ENCODE measurements at places on chromosomes 6 and 20.

- no peak for DNase-seq
These were observed 60.3 kb downstream of the FOXC1 start for GRCh38 chr6:1669996-1670395.

GRCh38 chr6:41258196-41258493 lies 28.3 kb downstream of the TREM1 start:
- DNase-seq = no peak

DNA sequence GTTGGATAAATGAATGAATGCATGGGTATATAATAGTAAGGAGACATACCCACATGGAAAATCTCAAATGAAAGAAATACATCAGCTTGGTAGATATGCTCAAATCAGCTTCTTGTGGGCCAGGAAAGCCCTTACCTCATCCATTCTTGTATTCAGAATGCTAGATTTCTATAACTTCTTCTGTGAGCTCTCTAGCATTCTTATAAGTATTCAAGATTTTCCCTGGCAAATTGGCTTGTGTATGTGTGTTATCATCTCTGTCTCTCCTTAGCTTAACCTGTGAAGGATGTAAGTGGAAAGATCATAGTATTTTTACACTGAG lies 100.8 kb downstream of the OR2B2 start:
- DNase-seq = no peak

- no peak for DNase-seq
These were observed 58.0 kb downstream of the GINS1 start for GRCh38 chr20:25465243-25466135.

DNA sequence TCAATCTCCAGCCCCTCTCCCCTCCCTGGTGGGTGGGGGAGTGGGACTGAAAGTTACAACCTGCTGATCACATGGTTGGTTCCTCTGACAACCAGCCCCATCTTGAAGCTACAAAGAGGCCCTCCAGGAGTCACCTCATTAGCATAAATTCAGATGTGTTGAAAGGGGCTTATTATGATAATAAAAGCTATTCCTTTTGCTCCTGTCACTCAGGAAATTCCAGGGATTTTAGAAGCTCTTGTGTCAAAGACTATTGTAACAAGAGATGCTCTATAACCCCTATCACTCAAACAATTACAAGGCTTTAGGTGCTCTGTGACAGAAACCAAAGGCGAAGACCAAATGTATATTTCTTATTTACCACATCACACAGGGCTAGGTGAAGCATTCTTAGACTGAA lies 30.1 kb upstream of the MBOAT1 start:
- DNase-seq = no peak

GRCh38 chr6:167275001-167275400 lies 16.1 kb upstream of the UNC93A start:
- DNase-seq = no peak

GRCh38 chr6:44593539-44593944 lies 206.0 kb downstream of the CDC5L start:
- DNase-seq = no peak

DNA sequence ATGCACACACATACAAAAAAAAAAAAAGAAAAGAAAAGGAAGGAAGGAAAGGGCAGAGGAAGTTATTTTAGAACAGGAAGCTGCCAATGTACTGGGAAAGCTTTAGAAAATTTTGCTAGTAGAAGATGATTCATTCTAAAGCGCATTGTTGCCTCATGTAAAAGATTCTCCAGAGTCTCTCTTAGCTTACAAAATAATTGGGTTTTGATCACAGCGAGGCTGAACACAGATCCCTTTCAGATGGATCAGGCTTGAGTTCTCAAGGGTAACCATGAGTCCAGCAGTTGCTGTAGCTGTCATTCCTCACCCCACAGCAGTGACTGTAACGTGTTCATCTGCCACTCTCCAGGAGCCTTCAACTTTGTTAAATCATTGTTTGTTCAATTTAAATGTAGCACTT lies 81.9 kb downstream of the PHACTR2 start:
- DNase-seq = no peak

DNA sequence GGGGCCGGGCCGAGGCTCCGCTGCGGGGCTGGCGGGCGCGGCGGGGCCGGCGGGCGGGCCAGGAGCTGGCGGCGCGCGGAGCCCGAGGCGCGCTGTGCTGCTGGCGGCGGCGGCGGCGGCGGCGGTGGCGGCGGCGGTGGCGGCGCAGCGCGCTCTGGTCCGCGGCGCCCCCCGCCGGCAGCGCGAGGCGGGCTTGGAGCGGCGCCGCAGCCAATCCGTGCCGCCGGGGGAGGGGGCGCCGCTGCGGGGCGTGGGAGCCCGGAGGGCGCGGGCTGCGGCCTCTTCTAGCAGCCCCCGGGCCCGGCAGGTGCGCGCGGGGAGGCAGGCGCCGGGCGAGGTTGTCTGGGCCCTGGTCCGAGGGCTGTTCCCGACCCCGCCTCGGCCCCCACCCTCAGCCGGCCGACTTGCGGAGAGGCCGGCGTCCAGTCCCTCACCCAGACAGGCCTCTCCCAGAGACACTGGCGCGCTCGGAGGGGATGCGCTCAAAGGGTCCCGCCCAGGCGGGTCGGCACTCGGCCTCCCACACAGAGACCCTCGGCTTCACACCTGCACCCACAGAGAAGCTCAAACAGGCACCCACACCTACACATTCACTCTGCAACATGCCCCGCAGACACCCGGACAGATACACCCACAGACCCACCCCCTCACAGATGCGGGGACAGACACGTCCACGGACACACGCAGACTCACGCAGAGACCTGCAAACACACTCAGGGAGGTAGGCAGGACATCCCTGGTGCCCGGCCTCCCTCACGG lies at the start of gene RIMS4:
RIMS4 (minus strand) TSS at position 156 of the 759 bp plus-strand sequence. CDS start 275 bp downstream, outside the sequence.
- DNase-seq = no peak

- DNase-seq = no peak
These were observed 40.9 kb upstream of the LYRM2 start for GRCh38 chr6:89679215-89680120.

DNA sequence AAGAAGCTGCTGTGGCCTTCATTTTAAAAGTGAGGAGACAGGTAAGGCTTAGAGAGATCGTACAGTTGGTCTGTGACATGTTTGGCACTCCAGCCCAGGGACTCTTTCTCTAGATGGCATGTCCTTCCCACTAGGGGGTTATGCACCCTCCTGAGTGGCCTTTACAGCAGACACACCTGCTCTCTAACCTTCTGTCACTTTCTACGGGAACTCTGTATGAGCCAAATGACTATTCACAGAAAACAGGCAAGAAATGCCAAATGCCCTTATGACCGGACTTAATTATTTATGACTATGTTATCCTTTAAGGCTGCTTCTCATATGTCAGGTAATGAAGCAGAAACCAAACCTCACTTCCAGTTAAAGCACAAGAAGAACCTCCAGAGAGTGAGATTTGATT lies 91.2 kb downstream of the MAP3K5 start:
- DNase-seq = no peak

- DNase-seq = no peak
These were observed 4.8 kb downstream of the ARHGAP18 start for GRCh38 chr6:129705212-129705611.

- no peak for DNase-seq
These were observed 586.5 kb upstream of the EPHA7 start for GRCh38 chr6:94005835-94006234.

DNA sequence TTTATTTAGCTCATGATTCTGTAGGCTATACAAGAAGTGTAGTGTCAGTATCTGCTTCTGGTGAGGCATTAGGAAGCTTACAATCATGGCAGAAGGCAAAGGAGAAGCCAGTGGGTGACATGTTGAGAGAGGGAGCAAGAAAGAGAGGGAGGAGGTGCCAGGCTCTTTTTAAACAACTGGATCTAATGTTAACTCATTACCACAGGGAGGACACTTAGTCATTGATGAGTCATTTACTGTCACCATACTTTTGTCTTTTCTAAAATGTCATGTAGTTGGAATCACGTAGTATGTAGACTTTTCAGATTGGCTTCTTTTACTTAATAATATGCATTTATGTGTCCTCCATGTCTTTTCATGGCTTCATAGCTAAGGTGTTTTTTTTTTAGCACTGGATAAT lies 58.1 kb downstream of the NUS1 start:
- DNase-seq = no peak

- DNase-seq = no peak
These were observed 52.4 kb downstream of the CEBPB start for GRCh38 chr20:50242863-50243609.

DNA sequence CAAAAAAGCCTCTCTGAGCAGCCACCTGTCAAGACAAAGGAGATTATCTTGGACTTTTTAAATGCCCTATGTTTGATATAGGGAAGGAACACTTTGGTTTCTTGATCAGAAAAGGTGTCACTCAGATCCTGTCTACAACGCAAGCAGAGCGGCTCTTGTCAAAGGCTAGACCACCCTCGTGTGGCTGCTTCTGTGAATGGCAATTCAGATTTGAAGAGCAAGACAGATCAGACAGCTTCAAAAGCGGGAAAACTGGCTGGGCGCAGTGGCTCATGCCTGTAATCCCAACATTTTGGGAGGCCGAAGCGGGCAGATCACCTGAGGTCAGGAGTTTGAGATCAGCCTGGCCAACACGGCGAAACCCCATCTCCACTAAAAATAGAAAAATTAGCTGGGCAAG lies 10.1 kb upstream of the NXT1 start:
- DNase-seq = no peak

DNA sequence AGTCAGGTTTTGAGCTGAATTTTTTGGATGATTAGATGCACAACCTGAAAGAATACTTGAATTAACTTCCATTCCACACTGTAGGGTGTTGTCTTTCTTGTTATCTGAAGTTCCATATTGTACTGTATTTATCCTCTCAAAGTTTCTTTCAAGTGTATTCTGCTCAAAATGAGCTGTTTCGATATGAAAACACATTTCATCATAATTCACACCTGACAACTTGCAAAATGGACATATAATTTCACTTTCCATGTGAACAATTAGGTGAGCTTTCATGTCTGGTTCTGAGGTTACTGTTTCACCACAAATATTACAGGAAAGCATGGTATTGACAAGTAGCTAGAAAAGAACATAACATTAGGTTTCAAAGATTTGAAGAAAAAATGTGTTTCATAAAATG lies 1.7 kb downstream of the ZUP1 start:
- no peak for DNase-seq

DNA sequence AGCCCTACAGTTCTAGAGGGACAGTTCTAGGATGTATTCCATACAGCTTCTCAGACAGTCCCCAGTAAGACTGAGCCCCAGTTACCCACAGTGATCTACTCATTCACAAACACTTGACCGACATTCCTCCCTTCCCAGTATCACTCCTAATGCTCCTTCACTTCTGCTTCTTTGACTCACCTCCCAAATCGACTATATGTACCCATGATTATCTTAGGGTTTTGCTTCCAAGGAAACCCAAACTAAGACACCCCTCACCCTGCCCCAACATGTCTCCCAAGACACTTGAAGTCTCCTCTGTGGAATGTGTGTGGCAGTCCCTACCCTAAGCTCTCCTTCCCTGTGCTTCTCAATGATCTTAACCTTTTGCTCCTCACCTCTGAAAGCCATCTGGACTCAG lies 23.6 kb upstream of the TGM6 start:
- no peak for DNase-seq

GRCh38 chr6:165891320-165891719 lies 228.3 kb upstream of the PDE10A start:
- DNase-seq = no peak

- DNase-seq = no peak
These were observed 19.6 kb downstream of the RRBP1 start for GRCh38 chr20:17662333-17663039.

DNA sequence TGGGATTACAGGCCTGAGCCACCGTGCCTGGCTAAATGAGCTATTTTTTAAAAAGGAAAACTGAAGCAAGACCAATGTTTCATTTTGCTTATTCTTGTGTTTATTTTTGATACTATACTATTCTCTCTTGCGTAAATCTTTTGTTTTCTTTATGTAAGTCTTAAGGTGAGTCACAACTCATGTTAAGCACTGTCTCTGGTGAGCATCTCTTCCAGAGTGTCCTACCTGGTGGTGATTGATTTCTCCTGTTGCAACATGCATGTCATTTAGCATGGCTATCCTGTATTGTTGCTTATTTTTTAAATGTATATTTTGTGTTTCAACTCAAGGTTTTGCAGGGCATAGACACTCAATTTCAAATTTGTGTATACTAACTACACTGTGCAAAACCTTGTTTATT lies 336.0 kb downstream of the RFPL4B start:
- DNase-seq = no peak

- no peak for DNase-seq
These were observed 4.0 kb upstream of the SCUBE3 start for GRCh38 chr6:35209622-35210247.

GRCh38 chr6:80541181-80541580 lies 434.7 kb downstream of the BCKDHB start:
- DNase-seq = no peak

DNA sequence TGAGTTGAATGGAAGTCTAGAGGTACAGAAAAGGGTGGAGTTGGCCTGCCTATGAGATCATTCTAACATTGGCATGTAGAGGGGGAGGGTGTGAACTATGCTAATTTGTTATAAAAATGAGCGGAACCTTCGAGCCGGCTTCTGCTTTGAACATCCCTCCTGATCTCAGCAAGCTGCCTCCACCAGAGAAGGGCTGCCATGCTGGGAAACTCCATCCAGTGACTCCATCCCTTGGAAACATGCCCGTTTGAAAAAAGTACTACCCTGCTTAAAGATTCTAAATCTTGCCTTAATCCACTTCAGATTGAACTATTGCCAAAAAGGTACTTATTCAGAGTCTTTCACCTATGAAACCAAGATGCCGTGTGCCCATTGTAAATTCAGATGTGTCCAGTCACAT lies 43.6 kb upstream of the TMEM170B start:
- DNase-seq = no peak

DNA sequence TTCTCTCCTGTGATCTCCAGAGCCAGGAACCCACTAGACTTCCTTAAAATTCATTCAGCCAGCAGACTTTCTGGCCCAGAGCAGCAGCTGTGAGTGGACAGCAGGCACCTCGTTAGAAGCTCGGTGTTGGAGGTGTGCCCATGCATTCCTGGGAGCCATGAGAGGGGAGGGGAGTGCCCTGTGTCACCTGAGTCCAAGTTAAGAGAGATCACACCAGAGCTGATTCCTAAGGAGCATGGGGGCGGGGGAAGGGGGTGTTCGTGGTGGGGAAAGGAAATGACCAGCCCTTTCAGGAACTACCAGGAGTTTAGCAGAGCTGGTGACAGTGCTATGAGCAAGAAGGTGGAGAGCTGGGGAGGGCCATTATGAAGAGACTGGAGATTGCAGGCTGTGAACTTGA lies 46.9 kb downstream of the GFRA4 start:
- no peak for DNase-seq

- no peak for DNase-seq
These were observed 47.2 kb downstream of the RRBP1 start for GRCh38 chr20:17634661-17635331.

GRCh38 chr20:2800521-2801285 lies at the start of gene CPXM1:
TSS of gene CPXM1 (minus strand) at chr20:2800627. CDS start at chr20:2800572, 55 bp downstream.
- no peak for DNase-seq

GRCh38 chr20:7924692-7925091 lies 15.6 kb downstream of the HAO1 start:
- no peak for DNase-seq

- DNase-seq = no peak
These were observed 127.0 kb upstream of the STXBP5 start for GRCh38 chr6:147077251-147077650.

DNA sequence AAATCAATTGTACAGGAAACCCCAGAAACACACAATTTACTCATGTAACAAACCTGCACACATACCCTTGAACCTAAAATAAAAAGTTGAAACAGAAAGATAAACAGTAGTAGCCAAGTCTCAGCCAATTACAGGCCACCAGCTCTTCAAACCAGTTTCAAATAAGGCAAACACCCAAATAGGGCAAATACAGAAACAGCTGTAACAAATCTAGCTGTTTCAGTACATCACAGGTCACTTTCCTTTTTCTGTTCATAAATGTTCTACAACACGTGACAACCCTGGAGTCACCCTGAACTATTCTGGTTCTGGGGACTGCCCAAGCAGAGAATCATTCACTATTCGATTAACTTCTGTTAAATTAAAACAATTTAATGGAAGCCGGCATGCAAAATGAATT lies 329.0 kb downstream of the GJA1 start:
- DNase-seq = no peak

All from stimulated activated CD4-positive, alpha-beta T cell treated with anti-CD3 and anti-CD28 coated beads, TNF-alpha, amount 100 ng/mL, for 1 hour (primary cell).